ENCODE measurements at places on chromosomes 5 and 9. TPM values are rescaled to one million over a fixed set of nuclear protein-coding genes. Genes with fewer than 3 reads are reported as not detected.

The AK8 gene
- 1.8 TPM for total RNA-seq

- peaks cover 51% of the 10 kb centered on the region for H3K36me3 ChIP-seq
- H3K4me1 ChIP-seq = peaks cover 32% of the 10 kb centered on the region
- no peaks in the 10 kb centered on the region for H3K27me3 ChIP-seq
- no peak overlapping the region for H3K4me3 ChIP-seq
Measured at GRCh38 chr5:177300236-177300880, 3.2 kb downstream of the RAB24 start.

The FOXD4L3 gene
- total RNA-seq = 0.94 TPM

GRCh38 chr5:37988454-37989046, 148.7 kb upstream of the GDNF start:
- DNase-seq = no peak
- H3K4me3 ChIP-seq = no peak overlapping the region
- no peaks in the 10 kb centered on the region for H3K4me1 ChIP-seq
- H3K36me3 ChIP-seq = no peaks in the 10 kb centered on the region
- H3K27ac ChIP-seq = no peak overlapping the region
- H3K27me3 ChIP-seq = no peaks in the 10 kb centered on the region

The LTC4S gene
- total RNA-seq = 2.7 TPM

DNA sequence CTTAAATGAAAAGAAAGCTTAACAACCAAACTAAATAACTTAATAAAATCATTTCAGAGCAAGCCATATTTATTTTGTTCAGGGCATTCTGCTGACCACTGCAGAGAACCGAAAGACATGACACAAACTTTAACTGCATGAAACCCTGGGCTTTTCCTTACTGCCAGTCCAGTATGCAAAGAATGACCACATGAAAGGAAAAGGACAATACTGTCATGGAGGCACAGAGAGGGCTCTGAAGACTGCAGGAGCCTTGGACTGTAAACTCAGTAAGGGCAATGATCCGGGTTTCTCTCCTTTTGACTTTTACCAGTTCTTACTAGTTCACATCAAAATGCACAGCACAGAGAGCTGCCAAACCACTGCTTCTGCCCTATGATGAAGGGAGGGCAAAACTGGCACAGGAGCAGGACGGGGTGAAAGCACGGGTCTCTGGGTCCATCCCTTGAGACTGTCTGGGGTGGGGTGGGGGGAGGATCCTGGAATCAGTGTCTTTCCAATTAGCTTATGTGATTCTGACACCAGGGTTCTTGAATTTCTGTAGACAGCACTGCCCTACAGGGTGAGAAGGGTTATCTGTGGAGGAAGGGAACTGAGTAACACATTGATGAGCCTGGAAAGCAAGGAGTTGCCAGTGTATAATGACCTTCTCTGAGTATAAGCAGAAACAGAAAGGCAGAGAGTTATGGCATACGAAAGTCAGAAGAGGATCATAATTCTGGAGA, 44.7 kb downstream of the RNF130 start:
- no peaks in the 10 kb centered on the region for H3K4me1 ChIP-seq
- H3K27ac ChIP-seq = no peak overlapping the region
- no peak overlapping the region for H3K4me3 ChIP-seq
- no peaks in the 10 kb centered on the region for H3K27me3 ChIP-seq
- no peaks in the 10 kb centered on the region for H3K36me3 ChIP-seq

DNA sequence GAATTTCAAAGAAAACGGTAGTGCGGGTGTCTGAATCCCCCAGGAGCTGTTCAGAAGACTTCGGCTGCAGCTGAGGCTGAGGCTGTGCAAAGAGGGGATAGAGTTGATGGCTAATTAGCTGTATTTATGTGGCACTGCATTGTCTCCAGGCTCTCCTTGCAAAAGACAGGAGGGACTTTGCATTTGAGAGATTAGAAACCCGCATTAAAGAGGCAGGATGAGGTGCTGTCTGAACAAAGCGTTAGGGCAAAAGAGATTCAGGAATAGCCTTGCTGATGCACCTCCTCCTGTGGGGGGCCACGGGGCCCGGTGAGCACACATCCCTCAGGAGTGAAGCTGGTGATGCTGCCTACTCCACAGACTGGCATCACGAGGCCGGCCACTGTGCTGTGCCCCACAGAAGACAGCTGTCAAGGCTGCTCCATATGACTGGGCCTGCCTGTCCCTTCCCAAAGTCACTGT, 343.6 kb upstream of the DAP start:
- H3K27ac ChIP-seq = no peak overlapping the region
- H3K4me1 ChIP-seq = no peaks in the 10 kb centered on the region

GRCh38 chr5:151082282-151082902, 1.6 kb upstream of the TNIP1 start:
- H3K4me1 ChIP-seq = peaks cover 22% of the 10 kb centered on the region
- H3K27ac ChIP-seq = peak overlapping the region; percentile 96
- H3K27me3 ChIP-seq = no peaks in the 10 kb centered on the region
- DNase-seq = no peak
- H3K36me3 ChIP-seq = peaks cover 9% of the 10 kb centered on the region

DNA sequence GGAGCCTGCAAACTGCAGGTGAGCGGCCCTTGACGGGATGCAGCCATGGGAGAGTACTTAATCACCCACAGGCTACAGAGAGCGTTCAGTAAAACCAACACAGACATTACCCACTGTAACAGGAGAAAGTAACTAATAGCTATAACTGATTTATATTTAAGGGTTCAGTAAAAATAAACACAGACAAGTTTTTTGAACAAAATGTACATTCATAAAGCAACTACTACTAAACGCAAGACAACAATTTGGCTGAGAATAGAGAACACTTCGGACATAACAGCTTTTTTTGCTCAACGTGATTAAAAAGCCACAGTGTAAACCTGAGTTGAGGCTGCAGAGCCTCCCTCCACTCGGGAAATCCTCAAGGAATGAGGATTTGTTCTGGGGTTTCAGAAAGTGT, 61.7 kb downstream of the LIFR start:
- H3K4me3 ChIP-seq = no peak overlapping the region
- no peaks in the 10 kb centered on the region for H3K36me3 ChIP-seq
- H3K4me1 ChIP-seq = no peaks in the 10 kb centered on the region
- H3K27me3 ChIP-seq = no peaks in the 10 kb centered on the region
- DNase-seq = no peak

The RELL2 gene
- total RNA-seq = 10.0 TPM
